ENCODE measurements at places on chromosomes 5 and 9.

DNA sequence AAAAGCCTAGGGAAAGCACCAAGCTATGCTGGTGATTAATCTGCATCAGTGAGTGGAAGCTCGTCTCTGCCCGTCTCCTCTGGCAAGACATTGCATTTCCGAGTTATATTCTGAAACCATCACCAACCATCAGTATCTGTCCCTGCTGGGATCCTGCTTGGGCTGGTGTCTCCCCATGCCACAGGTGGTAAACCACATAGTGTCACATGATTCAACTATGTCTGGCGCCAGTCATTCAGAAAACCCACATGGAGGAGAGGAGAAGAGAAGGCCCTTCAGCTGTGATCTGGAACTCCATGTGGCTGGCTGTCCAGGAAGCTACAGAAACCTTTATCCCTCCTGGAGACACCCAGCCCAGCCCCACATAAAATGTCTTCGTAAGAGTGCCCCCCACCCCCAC is 4.8 kb downstream of the IL9 start:
- no peak for DNase-seq

GRCh38 chr9:134381671-134382516 is 55.6 kb downstream of the RXRA start:
- DNase-seq: no peak

DNA sequence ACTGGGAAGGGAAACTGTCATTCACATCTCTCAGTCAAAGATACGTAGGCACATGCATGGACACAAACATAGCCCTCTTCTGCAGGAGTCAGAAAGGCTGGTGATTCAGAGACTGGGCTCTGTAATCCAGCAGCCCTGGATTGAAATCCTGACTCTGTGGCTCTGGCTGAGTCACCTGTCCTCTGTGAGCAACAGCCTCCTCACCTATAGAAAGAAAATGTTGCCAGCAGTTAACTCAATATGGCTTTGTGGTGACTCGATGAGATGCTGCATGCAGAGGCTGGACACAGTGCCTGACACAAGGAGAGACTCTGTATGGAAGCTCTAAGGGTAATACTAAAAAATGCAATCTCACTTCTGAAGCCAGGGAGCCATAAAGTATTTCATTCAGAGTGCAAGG is 23.9 kb upstream of the CDKN2AIPNL start:
- DNase-seq: no peak

- no peak for DNase-seq
These were observed 134.1 kb downstream of the NUDT12 start for GRCh38 chr5:103428411-103428871.

DNA sequence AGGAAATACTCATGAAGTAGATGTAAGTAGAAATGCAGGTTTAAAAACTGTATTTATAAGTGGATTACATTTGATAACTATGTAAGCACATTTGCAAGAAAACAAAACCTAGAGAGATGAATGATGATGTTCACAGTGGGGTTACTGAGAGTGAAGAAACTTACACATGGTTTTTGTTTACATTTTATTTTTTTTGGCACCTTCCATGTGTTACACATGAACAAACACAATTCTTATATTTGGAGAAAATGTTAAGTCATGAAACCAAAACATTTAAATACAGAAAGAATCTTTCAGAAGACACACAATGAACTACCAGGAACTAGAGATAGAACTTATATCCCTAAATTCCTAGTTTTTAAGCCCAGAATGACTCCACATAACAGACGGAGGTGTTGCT is 51.5 kb upstream of the SPATA31E1 start:
- DNase-seq: no peak

DNA sequence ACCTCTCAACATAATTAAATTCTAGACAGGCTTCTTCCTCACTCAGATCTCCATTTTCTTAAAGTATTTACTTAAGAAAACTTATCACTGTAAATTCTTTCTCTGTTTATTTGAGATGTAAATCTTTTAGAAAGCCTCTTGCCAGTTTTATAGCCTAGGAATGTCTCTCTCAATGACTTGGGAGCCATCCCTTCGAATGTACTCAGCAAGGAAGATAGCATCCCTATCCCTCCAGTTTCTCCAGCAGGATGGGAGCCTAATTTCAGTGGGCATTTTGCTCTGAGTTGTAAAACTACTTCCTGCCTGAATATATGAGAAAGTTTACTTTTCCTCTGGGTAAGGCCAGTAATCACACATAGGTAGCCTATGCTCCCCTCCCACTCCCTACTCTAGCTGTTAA is 558.5 kb upstream of the ARRDC3 start:
- DNase-seq: no peak

GRCh38 chr9:130766021-130766926 is 68.8 kb upstream of the ABL1 start:
- DNase-seq: no peak

DNA sequence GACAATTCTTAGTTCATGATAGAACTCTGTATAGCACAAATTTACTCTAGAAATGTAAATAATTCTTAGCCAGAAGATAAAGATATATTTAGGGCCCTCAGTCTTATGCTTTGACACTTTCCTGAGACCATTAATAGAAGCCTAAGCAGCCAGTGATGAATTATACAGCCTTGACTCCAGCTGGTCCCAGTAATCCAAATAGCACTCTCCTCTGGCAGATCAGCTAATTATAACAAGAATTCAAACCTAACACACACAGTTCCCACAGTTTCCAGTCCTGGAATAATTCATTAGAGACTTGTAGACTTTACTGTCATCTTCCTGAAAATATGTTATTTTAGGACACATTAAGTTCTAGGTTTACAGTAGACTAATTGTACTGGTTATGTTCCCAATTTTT is 50.4 kb downstream of the SHOC1 start:
- no peak for DNase-seq

GRCh38 chr5:163385271-163385670 is 52.1 kb upstream of the CCNG1 start:
- DNase-seq: no peak

DNA sequence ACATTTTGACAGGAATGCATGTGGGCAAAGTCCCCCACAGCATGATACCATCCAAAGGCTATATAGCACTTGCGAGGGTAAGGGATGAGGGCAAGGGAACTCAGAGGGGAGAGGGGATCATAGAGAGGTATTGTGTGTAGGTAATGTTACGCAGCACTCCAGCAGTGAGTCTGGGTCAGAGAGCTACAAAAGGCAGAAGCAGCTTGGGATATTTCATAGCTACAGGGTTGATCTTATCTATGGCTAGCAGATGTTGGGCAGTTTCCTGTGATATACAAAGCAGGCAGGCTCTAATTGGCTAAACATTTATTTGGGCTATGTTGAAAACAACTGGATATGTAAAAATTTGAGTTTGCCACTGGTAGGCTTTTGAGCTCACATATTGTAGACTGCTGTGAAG is 17.8 kb upstream of the SLCO4C1 start:
- no peak for DNase-seq

DNA sequence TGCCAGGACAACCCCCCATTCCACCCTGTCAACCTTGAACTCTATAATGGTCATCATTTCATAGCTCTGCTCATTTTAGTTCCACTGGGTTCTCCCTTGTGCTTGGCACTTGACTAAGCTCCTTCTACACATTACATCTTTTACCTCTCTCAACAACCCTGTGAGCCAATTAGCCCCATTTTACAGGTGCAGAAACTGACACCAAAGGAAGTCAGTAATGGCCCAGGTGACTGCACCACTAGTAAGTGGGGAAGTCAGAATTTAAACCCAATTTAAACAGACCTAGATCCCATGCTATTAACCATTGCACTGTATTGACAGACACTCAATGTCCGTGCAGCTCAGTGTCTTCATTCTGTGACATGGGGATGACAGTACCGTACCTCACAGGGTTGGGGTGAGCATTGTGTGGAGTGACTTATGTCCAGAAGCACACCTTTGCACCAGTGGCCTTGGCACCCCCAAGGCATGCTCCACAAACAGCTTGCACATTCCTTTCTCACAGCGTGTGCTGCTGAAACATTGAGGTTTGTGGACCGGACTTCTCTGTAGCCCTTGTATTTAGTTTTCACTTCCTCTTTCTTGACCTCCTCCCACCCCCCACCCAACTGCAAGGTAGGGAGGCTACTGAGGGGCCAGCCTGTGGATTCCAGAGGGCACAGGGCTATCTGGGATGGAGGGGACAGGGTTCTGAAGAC is 23.1 kb downstream of the IRF1 start:
- no peak for DNase-seq
